ENCODE measurements at places on chromosomes 2 and 18.

DNA sequence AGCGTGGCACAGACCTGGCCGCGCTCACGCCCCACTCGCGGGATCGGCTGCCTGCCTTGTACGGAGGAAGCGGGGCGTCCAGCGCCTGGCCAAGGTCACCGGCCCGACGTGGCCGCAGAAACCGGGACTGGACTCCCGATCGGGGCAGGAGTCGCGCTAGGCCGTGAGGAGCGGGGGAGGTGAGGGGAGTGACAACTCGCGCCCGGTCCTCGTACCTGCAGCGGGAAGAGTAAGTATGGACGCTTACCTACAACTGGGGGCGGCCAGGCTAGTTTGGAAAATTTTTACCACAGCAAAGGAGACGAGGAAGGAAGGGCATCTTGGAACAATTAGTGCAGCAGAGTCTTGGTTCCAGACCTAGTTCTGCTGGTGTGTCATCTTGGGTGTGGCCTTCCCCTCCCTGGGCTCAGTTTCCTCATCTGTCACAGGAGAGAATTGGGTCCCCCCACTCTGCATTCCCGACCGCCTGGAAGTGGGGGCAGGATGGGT, 693 bp downstream of the UBE2F start:
- DNase-seq = peak; percentile 18

- no peak for DNase-seq
Observed at GRCh38 chr2:88170472-88170892, 336 bp downstream of the THNSL2 start.

GRCh38 chr2:70474256-70474848, 79.3 kb downstream of the TGFA start:
- DNase-seq = no peak

- DNase-seq = no peak
Observed at GRCh38 chr2:179842498-179843153, 18.8 kb downstream of the ZNF385B start.

DNA sequence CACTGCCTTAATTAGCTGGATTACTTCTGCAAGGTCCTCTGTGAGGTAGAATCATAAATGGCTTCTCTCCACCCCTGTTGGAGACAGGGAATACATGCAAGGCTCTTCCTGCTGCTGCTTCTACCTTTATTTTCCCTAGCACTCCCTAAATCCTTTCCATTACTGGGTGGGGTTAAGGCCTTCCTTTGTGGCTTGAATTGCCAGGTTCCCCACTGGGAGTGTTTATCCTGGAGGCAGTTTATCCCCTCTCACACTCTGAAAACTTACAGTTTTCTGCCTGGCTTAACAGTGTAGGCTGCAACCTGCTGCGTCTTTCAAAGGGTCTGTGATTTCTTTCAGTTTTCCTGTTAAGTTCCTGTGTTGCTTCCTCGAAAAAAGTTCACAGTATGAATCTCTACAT, 1062.3 kb upstream of the CRIM1 start:
- no peak for DNase-seq

- DNase-seq = no peak
Observed at GRCh38 chr2:50777954-50778353, 254.0 kb downstream of the NRXN1 start.

- no peak for DNase-seq
Observed at GRCh38 chr2:105731511-105731910, 13.2 kb upstream of the NCK2 start.

DNA sequence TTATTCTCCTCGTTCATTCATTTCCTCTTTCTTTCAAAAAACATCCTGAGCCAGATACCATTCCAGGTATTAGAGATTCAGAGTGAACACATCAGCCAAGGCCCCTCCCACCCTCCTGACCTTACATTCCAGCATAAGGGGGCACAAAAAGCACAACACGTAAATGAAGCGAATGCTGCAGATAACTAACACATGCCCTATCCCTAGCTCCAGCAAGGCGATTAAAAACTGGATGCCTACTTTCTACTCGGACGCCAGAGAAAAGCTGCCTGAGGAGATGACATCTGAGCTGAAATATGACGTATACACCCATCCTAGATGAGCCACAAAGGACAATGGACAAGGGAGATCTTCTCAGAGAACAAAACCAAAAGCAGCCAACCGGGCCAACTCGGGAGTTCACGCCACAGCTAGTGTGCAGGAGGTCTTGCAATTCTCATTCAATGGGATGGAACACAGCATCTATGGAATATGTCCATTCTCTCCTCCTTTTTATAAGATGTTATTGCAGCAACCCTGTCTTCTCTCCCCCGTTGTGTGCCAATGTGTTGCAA, 33.5 kb downstream of the FEZ2 start:
- DNase-seq = no peak

- DNase-seq = no peak
Observed at GRCh38 chr2:20191714-20192569, 33.0 kb downstream of the SDC1 start.

DNA sequence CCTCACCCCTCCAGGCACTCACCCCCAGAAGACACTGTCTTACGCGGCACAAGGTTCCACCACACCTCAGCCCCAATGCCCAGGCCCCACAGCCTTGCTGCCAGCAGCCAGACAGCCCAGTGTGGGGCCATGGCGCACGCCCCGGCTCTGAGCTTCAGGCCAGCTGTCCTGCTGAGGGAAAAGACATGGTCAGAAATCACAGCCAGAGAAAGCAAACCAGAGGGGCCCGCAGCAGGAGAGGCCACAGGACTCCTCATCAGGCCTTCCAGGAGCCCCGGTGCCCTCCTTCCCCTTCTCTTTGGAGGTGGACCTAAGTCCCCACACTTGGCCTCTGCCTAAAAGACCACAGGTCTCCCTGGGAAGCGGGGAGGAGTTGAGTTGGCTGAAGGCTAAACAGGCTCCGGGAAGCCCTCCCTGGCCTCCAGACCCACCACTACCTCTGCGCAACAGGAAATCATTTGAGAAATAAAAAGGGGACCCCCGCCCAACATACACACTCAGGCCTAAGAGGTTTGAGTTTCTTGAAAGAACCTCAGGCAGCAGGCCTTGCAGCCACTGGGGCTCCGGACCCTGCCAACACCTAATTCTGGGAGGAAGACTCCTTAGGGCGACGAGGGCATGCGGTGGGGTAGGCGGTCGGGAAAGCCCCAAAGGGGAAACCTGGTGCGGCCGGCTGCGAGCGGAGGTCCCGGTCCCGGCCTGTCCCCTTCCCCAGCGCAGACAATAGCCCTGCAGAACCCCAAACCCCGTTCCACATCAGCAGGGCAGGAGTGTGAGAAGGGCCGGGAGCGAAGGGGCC, 1.9 kb downstream of the SEMA4C start:
- DNase-seq = no peak

- DNase-seq = no peak
Observed at GRCh38 chr2:191333911-191334357, 88.7 kb downstream of the MYO1B start.

GRCh38 chr2:177881921-177882320, 190.7 kb downstream of the PDE11A start:
- DNase-seq = no peak

GRCh38 chr18:34729264-34729663, 19.2 kb downstream of the DTNA start:
- no peak for DNase-seq

DNA sequence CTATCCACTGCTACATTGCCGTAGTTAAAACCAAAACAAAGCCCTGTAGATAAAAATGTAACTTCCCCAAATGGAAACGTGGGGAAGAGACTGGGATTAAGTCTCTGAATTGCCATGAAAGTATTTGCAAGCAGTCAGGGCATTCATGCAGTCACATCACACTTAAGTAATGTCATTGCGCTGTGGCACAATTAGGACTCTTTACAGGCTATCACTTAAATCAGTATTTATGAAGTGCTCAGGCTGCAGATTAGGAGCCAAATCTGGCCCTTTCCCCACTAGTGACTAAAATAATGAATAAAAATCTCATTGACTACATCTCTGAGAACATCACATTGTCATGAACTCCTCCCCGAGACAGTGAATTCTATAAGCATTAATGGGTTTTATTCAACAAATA, 300.9 kb downstream of the ICOS start:
- no peak for DNase-seq

GRCh38 chr18:71405169-71405809, 1116.4 kb downstream of the SOCS6 start:
- no peak for DNase-seq

DNA sequence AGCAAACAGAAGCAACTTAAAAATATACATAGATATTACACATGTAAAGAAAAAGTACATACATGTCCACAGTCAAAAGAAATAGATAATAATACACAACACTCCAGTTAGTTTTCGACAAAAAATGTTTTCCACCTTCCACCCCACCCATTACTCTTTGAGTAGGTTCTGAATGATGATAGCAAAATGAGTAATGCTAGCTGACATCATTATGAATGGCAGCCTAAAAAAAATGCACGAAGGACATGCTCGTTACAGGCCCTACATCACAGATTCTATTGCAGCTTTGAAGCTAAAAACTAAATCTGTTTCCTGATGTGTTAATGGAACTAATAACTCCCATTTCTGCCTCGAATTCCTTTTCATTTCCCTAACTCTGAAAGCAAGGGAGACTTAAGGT, 578.7 kb upstream of the NETO1 start:
- DNase-seq = no peak

DNA sequence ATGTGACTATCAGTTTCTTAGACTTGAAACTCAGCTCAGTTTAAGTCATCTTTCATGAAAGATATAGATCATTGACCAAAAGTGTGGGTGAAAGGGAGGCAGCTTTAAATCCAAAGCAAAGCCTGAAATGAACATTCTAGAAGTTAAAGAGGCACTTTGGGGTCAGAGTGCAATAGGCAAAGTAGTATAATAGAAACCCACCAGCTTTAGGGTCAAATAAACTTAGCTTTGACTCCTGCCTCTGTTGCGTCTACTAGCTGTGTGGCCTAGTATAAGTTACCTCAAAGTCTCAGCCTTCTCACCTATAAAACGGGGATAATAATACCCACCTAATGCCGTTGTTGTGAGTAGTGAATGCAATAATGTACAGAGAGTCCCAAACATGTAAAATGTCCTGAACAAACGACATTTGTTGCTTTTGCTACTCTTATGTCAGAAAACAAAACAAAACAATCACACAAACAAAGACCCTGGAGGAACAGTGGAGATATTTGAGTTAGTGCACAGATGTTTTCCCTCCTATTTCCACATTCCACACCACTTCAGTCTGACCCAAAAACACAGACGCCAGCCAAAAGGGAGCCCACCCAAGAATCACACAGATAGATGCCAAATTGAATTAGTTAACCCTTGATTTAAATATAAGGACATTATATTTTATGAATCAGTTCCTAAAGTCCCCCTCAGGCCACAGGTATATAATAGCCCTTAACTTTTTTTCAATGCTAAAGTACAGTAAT, 657.0 kb downstream of the ARHGAP15 start:
- no peak for DNase-seq

DNA sequence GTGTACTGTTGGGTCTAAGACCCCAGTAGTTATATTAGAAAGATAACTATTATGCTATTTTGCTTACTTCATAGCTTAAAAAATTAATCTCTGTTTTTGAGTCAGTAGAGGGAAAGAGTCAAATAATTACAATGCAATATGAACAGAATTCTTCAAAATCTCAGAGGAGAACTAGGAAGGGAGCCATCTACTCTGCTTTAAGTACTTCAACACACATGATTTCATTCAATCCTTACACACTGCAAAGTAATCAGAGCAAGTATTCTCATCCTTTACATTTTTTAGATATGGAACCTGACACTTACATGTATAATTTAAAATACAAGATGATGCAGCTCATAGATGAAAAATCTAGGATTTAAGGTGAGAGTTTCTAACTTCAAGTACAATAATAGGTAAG, 27.7 kb downstream of the COL5A2 start:
- no peak for DNase-seq

DNA sequence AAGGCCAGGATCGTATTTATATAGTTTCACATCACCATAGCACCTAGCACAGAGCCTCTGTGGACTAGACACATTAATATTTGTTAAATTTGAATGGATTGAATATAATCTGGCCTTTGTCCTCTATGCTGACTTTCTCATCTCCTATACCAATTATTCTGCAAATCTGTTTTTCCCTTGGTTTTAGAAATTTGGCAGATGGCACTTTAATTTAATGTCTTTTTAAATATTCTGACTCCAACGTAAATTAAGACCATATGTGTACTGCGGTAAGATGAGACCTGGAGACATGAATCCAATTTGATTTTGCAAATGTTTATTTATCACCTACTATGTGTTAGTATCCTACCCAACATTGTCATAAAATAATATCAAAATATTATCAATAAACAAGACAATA, 1281.9 kb upstream of the PIK3C3 start:
- DNase-seq = no peak

GRCh38 chr18:33107511-33107910, 333.0 kb downstream of the CCDC178 start:
- DNase-seq = no peak

- DNase-seq = no peak
Observed at GRCh38 chr2:197937814-197938213, 133.4 kb downstream of the PLCL1 start.

DNA sequence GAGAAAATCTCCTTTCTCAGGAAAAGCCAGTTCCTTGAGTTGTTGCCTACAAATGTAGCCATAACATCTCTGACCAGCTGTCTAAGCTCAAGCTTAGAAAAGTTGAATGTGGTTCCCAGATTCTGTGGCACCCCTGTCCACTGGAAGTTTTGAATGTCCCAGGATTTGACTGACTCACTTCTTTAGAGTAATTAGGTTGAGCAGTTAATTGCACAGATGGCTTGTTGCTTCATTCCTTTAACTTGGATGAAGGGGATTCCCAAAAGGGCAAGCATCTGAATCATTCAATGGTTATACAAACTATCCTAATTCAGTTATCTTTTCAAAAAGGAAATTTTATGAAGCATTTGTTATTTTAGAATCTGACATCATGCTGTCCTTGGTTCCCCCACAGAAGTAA, 374.7 kb downstream of the LNPK start:
- no peak for DNase-seq

DNA sequence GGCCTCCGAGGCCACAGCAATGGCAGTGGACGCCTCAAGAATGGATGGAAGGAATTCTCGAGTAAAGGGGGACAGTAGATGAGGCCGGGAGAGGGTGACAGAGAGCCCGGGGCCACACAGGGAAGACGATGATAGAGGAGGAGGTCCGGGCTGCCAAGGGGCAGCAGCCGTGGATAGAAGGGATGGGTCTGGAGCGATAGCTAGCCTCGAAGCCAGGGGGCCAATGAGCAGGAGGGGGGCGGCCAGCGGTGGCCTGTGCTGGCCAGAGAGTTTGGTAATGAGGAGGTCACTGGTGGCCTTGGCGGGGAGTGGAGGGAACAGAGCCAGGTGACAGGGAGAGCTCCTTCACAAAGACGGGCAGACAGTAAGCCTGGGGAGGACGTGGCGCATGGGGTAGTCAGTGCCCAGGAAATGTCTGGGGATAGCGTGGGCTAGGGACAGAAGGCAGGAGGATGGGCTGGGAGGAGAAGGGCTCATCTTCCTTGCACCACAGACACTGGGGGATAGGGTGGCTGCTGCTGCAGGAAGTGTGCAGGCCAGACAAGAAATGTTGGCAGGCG, 87.8 kb upstream of the ASB18 start:
- no peak for DNase-seq
